ENCODE measurements at places on chromosomes 6 and 20.
A peak's percentile ranks its signal among the peaks of the same experiment; 100 is the strongest.

GRCh38 chr6:3328145-3328544 lies 69.4 kb downstream of the PSMG4 start:
- DNase-seq: no peak

GRCh38 chr6:70258483-70258882 lies 44.4 kb downstream of the COL9A1 start:
- no peak for DNase-seq

DNA sequence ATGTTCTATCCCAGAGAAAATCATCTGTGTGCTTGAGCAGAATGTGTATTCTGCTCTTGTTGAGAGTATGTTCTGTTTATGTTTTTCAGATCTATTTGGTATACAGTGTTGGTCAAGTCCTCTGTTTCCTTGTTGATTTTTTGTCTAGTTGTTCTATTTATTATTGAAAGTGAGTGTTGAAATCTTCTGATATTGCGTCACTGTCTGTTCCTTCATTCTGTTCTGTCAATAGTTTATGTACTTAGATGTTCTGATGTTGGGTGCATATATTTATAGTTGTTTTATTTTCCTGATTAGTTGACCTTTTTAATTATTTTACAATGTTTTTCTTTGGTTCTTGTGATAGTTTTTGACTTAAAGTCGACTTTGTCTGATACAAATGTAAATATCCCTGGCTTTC lies 458.7 kb upstream of the HSF2 start:
- DNase-seq: no peak

- DNase-seq: no peak
Measured at GRCh38 chr6:14442242-14442641, 324.7 kb downstream of the CD83 start.

DNA sequence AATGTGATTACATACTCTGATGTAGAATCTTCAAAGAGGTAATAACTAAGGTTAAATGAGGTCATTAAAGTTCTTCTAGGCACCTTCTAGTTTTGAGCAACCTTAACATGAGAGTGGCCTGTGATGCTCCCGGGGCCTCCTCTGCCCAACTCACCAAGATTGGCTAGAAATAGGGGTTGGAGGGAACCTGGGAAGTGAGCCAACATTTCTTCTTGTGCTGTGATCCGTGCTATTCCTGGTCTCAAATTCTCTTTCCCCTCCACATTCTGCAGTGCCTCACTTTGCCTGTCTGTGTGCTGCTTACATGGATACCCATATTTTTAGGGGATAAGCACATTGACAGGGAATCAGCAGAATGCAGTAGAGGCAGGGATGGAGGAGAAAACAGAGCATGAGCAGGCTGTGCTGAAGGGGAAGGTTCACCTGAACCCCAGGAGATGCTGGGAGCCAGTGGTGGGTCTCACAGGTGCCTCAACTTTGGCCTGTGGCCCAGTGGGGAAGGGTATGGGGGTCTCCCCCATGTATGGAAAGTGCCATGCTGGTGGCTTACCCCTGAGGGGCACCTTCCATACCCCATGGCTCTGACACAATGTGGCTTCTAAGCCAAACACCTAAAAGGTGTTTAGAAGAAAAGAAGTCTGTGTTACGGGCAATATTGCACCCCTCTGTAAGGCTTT lies 164.7 kb upstream of the CHD6 start:
- no peak for DNase-seq

GRCh38 chr6:38604700-38605099 lies 35.0 kb downstream of the BTBD9 start:
- DNase-seq: no peak

DNA sequence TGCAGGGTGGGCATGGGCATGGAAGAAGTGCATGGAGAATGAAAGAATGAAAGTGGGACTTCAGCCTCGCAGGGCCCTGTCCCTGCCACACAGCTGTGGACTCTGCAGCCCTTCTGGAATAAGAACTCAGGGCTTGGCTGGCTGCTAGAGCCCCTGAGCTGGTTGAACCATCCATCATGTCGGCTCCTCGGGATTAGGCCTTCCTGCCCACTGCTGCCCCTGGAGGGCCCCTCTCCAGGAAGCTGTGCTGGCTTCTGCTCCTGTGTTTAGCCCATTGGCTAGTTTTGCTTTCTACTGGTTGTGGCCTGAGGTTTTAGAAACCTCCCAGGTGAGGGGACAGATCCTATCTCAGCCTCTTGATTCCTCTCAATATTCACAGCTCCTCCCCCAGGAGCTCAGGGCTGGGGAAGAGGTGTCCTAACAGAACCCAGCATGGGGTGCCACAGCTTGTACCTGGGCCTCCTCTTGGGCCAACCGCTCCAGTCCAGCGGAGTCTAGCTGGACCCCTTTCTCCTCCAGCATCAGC lies 7.9 kb downstream of the AARS2 start:
- DNase-seq: no peak

DNA sequence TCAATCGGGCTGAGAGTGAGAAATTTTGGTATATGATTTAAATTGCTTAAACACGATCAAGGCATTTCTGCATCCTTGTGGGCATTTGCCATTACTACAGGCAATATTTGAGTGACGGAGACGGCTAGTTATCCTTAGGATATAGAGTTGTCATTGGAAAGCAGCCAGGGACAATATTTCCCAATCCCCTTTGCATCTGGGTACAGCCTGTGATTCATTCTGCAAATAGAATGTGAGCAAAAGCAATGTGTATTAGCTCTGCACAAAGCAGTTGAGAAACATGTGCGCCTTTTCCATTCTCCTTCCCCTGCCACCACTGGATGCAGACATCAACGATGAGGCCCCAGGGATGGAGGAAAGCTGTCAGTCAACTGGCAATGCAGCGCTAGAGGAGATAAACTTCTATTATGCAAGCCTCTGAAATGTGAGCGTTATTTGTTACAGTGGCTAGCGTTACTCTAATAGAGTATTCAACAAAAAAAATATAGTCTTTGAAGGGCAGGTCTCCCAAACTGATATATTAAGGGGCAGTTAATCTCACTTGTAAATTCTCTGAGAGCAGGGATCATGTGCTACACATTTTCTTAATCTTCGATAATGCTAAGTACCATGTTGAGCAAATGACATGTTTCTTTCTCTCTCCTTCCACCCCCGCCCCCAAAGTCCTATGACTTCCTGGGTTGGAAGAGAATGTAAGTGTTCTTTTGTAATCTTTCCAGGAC lies 37.1 kb upstream of the NCOA3 start:
- DNase-seq: no peak

DNA sequence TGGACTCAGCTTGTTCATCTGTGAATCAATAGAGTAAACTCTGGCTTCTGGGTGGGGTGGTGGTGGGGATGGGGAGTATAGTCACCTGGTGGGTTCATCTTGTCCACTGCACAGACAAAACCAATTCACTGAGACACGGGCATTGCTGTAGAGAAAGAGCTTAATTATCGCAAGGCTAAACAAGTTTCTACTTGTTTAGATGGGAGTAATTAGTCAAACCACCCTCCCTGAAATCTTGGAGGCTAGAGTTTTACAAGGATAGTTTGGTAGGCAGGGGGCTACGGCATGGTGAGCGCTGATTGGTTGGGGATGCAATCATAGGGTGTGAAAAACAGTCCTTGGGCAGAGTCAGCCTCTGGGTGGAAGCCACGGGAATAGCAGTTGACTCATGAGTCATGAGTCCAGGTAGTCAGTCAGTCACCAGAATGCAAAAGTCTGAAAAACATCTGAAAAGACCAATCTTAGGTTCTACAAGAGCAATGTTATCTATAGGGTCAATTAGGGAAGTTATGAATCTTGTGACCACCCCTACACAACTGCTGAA lies 77.8 kb downstream of the STMND1 start:
- no peak for DNase-seq

DNA sequence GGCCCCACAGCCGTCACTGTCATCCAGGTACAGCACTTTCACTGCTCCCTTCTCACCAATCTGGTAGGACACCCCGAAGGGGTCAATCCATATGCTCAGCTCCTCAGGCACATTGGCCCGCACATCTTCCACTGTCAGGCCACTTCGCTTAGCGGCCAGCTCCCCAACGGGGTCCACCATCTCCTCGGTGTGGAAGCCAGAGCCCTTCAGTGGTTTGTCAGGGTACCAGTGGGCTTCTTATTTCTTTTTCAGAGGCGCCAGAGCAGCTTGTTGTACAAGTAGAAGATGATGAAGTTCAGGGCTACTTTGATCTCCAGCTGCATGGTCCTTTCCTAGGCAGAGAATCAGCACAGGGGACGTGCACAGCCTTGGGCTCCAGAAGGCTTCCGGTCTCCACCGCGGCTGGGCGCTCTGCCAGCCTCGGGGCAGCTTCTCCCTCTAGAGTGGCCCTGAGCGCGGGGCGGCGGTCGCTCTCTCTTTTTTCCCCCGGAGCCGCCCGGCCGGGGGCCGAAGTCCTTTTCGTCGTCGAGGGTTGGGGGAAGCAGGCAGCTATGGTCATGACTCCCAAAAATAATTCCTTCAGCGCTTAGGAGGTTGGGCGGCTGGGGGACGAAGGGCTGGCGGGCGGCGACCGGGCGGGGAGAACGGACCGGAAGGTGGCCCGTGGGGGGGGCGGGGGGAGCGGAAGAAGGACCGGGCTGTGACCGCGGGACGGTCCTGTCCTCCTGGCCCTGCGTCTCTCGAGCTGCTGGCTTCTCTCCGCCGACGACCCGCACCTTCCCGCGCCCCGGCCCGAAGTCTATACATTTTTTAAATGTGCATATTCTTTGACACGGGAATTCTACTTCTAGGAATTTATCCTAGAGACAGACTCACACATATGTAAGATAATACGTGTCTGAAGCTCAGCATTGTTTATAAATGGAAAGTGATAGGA lies 6.5 kb upstream of the ZSCAN9 start:
- DNase-seq: peak; percentile 61

DNA sequence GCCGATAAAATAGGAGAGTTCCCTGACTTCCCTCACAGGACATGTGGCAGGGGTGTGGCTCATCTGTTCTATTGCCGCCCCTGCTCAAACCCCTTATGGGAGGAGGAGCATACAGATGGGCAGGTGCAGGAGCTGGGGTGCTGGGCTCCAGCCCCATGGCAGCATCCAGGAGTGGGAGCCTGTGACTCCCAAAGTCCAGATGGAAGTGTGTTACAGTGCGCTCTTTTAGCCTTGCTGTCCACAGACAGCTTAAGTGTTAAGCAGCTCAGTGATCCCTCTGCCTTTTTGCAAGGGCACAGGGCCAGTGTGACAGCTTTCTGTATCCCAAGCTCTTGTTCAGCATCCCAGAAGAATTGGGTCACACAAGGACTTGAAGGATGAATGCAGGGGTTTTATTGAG lies 212.3 kb upstream of the MYLIP start:
- no peak for DNase-seq

DNA sequence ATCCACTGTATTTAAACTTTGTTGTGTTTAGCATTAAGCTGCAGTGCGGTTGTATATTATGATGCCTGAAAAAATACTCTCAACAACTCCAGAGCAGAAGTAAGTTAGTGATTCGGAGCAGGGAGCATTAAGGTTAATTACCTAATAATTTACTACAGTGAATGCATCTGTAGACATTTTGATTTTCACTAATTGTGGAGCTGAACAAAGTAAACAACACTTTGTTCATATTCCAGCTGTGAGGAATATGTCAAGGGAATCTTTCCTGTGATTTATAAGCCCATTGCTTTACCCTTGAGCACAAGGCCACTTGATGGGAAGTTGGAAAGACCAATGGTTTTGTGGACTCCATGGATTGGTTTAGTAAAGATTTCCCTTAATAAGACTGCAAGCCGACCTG lies 77.1 kb downstream of the CBLN4 start:
- DNase-seq: no peak

DNA sequence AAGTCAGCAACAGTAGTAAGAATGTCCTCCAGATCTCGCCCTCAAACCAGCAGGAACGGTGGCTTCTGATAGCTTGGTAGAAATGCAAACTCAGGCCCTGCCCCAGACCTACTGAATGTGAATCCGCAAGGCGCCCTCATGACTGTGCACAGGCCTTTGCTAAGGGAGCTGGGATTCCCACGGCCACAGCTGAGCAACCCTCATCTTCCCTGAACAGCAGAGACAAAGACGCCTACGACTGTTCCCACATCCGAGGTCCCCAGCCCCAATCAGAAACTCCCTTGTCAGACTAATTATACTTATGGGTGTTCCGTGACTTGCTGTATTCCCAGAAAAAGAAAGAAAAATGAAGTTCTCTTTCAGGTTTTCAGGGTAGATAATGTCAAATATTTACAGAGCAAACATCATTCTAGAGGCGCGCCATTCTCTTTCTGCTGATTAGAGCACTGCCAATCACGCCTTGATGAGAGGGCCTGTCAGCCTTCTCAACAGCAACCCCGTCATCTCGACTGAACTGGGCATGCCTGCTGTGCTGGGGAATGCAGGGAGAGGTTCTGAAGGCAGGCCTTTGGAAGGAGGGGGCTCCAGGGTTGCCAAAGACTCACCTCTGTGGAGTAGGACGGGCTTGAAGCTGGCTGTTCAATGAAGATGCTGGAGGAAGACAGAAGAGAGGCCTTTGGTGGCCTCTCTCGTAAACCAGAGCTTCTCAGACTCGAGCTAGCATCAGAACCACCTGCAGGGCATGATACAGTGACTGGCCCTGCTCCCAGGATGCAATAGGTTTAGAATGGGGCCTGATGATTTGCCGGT lies 79.9 kb downstream of the ZNF217 start:
- DNase-seq: no peak

DNA sequence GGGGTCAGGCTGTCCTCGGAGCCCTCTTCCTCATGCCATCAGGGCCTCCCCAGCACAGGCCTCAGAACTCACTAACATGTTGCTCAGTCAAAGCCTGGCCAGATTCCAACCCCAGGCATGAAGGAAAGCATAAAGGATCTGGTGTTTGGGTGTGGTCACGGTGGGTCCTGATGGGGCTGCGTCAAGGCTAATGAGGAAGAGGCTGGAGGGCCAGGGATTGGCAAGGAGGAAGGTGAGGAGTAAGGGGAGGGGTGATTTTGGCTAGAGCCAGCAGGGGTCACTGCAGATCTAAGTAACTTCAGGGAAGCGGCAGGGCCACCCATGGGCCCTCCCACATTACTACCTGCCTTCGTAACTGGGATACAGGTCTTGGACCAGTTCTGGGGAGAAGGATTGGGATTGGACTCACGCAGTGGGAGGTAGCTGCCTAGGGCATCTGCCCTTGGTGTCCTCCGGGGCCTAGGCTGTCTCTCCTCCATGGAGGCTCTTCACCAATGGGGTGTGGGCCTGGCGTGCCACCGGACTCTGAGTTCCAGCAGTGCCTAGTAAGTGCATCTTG lies 36.2 kb upstream of the MRPS18A start:
- DNase-seq: peak; percentile 86

- DNase-seq: no peak
Measured at GRCh38 chr6:137552146-137552545, 58.0 kb upstream of the OLIG3 start.

- no peak for DNase-seq
Measured at GRCh38 chr6:169101036-169101805, 152.4 kb downstream of the THBS2 start.

DNA sequence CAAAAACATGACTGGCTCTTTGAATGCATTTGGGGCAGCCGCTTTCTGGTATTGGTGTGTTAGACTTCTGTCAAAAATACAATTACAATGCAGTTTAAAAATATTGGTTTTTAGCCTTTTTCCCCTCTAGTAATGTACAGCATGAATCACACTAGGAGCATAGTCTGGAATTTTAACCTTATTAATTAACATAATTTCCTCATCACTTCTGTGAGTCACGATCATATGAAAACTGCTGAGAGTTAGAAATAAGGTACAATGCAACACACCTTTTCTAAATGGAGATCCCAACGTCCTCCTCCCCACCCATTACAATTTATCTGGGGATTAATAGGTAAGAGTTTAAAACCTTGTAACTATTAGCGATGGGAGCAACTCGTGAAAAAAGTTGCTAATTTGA lies 297.1 kb upstream of the RIMS1 start:
- no peak for DNase-seq
